ENCODE measurements at places on chromosomes 2 and 18. TPM values are rescaled to one million over a fixed set of nuclear protein-coding genes. Genes with fewer than 3 reads are reported as not detected.

GRCh38 chr2:112027767-112028166, 27.3 kb upstream of the TMEM87B start:
- DNase-seq = no peak
- H3K27me3 ChIP-seq = no peaks in the 10 kb centered on the region
- H3K36me3 ChIP-seq = peaks cover 31% of the 10 kb centered on the region
- no peak overlapping the region for H3K27ac ChIP-seq

DNA sequence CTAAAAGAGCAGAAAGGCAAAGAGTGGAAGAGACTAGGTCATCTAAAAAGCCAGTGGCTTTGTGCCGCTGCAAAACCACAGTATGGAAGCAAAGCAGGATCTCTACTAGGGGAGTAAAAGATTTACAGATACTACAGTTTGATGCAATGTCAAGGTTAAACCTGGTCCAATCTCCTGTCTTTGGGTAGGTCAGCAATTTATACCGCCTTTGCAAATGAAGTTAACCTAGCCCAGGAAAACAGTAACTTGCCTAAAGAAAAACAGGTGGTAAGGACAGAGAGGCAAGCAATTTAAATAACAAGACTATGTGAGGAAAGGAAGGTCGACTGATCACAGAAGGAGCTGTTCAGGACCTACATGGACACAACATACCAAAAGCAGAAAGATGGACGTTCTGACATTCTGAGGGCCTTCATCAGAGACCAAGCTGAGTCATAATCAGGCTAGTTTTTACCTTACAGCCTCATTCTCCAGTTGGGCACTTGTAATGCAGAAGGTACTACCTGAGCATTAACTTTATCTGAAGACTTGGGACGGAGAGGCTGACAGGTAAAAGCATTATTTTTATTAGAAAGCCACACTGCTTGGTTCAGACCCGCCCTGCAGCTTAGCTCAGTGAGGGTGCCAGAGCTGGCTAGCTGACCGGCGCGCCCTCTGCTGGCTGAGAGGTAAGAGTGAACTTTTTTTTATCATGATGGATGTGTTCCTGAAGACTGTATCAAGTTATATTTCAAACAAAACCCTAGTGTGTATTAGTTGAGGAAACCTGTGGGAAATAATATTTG, 15.9 kb downstream of the CDKL4 start:
- peaks cover 17% of the 10 kb centered on the region for H3K4me1 ChIP-seq
- H3K27me3 ChIP-seq = no peaks in the 10 kb centered on the region
- H3K36me3 ChIP-seq = no peaks in the 10 kb centered on the region
- H3K4me3 ChIP-seq = peak overlapping the region; percentile 63
- H3K27ac ChIP-seq = peak overlapping the region; percentile 18
- peak; percentile 79 for DNase-seq

DNA sequence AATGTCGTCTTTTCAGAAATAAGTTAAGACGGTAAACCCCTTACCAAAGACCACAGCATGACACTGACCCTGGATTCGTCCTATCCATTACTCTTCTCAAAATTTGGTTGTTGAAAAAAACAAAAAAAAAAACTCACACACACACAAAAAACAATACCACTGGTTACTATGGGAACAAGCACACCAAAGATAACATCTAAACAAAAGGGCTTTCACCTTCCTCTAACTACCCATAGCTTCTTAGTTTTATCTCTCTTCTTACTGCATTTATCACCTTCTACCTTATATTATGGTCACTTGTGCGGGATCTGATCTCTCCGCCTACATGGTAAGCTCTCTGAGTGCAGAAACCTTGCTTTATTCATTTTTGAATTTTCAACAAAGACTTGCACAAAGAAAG, 192.7 kb downstream of the STK39 start:
- H3K4me3 ChIP-seq = no peak overlapping the region
- no peaks in the 10 kb centered on the region for H3K27me3 ChIP-seq
- H3K4me1 ChIP-seq = peaks cover 9% of the 10 kb centered on the region

The RESP18 gene
- total RNA-seq = not detected

The CFAP65 gene
- 2.1 TPM for total RNA-seq

DNA sequence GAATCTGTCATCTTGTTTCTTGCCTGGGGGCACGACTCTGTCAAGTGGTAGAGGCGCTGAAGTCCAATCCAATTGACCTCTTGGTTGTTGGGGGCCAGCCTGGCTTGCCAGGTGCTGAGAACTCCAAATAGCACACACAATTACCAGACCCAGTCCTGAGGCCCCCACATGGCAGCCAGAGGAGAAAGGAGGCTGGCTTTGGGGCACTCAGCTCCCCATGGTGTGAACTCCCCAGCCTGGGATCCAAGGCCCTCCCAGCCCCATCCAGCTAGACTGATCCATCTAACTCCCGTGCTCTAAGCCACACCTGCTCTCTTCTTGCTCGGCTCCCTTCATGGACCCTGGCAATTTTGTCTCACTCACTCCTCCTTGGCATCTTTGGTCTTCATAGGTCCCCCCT, 170.0 kb downstream of the CELF4 start:
- H3K4me1 ChIP-seq = peaks cover 8% of the 10 kb centered on the region
- H3K27ac ChIP-seq = no peak overlapping the region
- peaks cover 22% of the 10 kb centered on the region for H3K27me3 ChIP-seq
- H3K4me3 ChIP-seq = peak overlapping the region; percentile 80
- no peaks in the 10 kb centered on the region for H3K36me3 ChIP-seq

The FASTKD2 gene
- total RNA-seq = 33.6 TPM

The CYP1B1 gene
- 176 TPM for total RNA-seq

- no peak overlapping the region for H3K27ac ChIP-seq
- H3K27me3 ChIP-seq = no peaks in the 10 kb centered on the region
- no peak overlapping the region for H3K4me3 ChIP-seq
Observed at GRCh38 chr2:191501561-191502168, 176.3 kb upstream of the NABP1 start.

- H3K27me3 ChIP-seq = peaks cover 21% of the 10 kb centered on the region
- DNase-seq = no peak
- H3K27ac ChIP-seq = no peak overlapping the region
- peaks cover 5% of the 10 kb centered on the region for H3K4me1 ChIP-seq
Observed at GRCh38 chr2:176427549-176427948, 158.3 kb downstream of the MTX2 start.

All from type B pancreatic cell (in vitro differentiated cells).